Posterior vena cava (tissue), 2 donors: ENCODE measurements at places on chromosomes 4 and X. TPM values are rescaled to one million over a fixed set of nuclear protein-coding genes. Genes with fewer than 3 reads are reported as not detected.

DNA sequence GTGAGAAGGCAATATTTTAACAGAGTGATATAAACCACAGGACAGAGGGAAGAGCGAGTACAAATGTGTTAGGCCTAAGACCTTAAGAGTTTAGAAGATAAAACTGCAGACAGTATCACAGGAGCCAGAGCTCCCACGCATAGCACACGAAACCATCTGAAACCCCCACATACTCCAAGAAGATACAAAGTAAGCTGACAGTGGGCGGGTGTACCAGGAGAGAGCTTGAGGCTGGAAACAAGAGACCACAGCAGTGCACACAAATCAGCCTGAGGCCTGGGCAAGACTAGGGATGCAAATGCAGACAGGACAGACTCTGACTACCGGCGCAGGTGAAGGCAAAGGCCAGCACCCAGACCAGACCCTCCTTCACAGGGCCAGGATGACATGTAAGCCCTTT lies 54.1 kb upstream of the ARHGAP24 start:
- no peak for DNase-seq

DNA sequence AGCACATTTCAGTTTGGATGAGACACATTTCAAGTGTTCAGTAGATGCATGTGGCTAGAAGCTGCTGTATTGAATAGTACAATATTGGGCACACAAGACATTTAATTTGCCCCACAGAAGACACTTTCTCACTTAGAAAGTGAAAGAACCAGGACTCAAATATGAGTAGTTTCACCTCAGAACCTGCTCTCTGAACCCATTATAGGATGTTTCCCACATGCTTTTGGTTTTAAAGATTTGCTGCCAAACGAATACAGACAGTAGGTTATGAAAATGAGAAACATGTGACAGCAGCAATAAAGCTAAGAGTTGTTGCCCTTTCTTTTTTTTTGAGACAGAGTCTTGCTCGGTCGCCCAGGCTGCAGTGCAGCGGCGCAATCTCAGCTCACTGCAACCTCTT lies 32.3 kb downstream of the C4orf54 start:
- no peak for DNase-seq

DNA sequence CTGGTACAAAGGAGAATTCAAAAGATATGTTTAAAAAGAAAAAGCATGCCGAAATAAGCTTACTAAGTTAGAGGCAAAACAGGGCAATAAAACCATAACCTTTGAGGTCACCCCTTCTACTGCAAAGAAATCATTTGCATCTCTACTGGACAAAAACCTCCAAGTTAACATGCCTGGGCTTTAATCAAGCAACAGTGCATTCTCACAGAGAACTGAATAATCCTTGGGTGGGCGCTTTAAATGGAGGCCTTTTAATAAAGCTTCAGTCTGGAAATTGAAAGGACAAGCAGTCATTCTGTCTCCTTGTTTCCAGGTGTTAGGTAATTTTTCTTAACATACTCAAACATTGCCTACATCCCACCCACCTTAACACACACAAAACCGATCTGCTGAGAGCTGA lies 34.6 kb upstream of the SMS start:
- no peak for DNase-seq

DNA sequence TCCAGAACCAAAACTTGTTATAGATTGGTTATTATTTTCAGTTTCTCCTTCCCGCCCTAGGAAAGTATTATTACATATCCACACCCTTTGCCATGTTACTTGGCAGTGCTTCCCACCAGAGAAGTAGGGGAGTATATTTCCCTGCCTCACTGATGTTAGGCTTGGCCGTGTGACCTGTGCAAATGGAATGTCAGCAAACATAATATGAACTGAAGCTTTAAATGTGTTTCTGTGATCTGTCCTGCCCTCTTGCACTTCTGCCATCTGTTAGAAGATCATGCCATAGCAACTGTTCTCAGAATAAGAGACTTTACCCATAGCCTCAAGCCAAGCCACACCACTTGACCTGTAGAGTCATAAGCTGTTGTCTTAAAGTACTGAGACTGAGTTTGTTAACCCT lies 36.7 kb upstream of the NEUROG2 start:
- DNase-seq: no peak

GRCh38 chr4:24274381-24274941 lies 309.9 kb downstream of the DHX15 start:
- no peak for DNase-seq

The ATOH1 gene
- not detected for total RNA-seq

The IL1RAPL2 gene
- total RNA-seq: not detected

The PPARGC1A gene
- total RNA-seq: 27.7 TPM

The DOK7 gene
- total RNA-seq: 0.14 TPM
